ENCODE measurements at places on chromosomes 11 and 22.

DNA sequence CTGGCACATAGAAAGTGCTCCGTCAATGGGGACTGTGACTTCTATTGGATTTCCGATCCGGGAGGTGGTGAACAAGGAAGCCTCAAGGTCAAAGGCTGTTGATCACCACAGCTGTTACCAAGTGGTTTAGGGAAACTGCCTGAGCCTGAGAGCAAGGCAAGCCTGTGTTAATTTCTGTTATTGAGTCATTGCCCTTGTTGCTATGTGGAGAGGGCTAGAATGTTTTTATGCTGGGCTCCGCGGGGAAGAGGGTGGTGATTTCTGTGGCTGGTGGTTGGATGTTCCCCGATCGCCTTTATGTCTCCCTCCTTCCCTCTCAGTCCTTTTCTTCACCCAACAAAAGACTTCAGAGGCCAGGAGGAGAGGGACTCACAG is 108.5 kb upstream of the ALX4 start:
- no peak for DNase-seq

DNA sequence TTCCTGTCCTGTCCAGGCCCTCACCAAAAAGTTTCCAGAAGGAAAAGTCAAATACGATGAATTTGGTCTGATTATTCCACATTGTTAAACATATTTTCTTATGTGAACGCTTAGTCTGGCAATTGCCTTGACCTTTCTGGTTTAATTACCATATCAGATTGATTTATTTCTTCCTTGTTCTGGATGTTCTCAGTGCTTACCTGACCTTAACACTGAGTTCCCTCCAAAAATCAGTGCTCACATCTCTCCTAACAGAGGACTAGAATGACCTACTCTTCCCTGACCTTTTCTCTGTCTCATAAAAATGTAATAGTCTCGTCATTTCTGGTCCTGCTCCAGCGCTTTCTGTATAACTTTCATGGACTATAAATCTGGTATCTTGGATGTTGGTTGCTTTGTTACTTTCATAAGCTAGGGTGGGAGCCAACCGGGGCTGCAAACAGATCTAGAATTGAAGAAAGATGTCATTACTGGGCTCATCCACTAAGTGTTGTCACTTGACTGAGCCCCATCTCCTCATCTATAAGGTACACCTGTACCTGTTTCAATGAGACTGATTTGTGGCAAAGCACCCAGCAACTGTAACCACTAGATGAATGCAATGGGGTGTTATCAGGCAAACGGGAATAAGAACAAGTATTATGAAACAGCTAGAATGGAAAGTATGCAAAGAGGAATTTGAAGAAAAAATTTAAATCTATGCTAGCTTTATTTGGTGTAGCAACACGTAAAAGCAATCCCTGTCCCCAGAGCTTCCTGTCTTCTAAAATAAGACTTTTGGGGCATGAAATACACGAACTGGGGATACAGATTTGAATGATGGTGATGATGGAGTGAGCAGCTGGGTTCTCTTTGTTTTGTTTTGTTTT is 2.4 kb downstream of the FADS2 start:
- peak; percentile 63 for DNase-seq

GRCh38 chr22:49005557-49005956 is 822.1 kb downstream of the BRD1 start:
- DNase-seq: no peak

DNA sequence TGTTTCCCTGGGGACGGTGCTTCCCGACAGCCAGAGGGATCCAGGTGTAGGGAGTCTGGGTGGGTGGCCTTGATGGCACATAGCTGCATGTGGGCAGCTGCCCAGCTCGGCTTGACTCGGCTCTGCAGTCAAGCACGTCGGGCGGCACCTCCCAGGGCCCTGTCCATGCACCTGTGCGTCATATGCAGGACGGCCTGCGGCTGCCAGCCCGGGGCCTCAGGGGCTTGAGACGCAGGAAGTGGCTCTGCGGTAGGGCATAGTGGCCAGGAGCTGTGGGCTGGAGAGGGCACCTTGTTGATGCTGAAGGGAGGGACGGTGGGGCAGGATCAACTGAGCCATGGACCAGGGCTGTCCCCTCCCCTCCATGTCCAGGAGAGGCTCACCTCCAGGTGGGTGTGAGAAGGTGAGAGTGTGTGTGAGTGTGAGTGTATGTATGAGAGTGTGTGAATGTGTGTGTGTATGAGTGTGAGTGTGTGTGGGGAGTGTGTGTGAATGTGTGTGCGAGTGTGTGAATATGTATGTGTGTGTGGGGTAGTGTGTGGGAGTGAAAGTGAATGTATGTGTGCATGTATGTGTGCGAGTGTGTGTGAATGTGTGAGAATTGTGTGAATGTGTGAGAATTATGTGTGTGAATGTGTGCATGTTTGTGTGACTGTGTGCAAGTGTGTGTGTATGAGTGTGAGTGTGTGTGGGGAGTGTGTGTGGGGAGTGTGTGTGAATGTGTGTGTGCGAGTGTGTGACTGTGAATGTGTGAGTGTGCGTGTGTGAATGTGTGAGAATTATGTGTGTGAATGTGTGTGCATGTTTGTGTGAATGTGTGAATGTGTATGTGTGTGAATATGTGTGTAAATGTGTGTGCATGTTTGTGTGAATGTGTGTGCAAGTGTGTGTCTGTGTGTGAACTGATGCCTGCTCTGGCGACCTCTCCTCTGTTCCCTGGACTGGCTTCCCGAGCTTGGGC is 5.7 kb upstream of the SUN2 start:
- no peak for DNase-seq

DNA sequence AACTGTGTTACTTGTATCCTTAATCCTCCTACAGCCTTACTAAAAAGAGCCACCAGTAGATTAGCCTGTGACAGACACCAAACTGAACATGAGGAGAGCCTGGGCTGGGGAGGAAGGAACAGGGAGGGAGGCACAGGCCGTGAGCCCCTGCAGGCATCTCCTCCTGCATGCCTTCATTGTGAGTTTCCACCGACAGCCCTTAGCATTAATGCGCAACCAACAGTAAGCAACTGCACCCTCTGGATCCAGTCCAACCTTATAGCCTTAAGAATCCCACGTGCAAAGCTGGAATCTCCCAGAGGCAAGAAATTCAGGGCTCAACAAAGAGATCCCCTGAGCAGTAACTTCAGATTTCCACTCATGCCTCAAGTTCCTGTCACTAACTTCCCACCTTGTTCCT is 84.6 kb downstream of the ETS1 start:
- DNase-seq: peak; percentile 96

Measured in cardiac fibroblast (primary cell).